ENCODE measurements at places on chromosomes 4 and X.

DNA sequence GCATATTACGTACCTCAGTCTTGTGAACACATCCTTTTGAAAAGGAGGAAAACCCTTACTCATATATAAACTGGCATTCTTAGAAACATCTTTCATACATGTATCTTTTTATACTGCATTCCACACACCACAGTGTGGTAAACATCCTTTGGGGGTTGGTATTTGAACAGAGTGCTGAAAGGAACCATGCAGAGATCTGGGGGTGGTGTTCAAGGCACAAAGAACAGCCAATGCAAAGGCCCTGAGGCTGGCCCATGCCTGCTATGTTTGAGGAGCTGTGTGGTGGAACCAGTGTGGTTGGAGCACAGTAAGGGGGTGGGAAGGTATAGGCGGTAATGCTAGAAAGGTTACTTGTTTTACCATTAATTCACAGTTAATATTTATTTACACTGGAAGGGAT lies 2.0 kb downstream of the ELK1 start:
- DNase-seq, result no peak

GRCh38 chr4:55087009-55087912 lies 38.1 kb downstream of the KDR start:
- no peak for DNase-seq

- peak; percentile 4 for DNase-seq
These were observed 58.0 kb upstream of the ZC4H2 start for GRCh38 chrX:65034292-65034667.

DNA sequence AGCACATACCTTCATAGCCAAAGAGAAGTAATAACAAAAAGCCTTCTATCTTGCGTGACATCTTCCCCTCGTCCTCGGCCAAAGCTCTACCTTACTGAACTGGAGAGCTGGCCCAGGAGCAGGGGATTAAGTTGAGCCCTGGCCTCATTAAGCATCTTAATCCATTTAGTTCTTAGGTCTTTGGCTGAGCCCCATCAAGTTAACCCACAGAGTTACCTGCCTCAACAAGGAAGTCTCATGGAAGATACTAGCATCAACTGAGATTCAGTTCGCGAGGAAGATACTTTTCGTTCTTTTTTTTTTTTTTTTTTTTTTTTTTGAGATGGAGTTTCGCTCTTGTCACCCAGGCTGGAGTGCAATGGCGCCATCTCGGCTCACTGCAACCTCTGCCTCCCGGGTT lies at the start of gene RS1:
Gene RS1, minus strand, starts transcription at position 101 of the 400 bp plus-strand sequence. Its CDS starts 40 bp downstream, at position 61.
- DNase-seq, result no peak

GRCh38 chrX:17012465-17012864 lies 66.0 kb downstream of the REPS2 start:
- no peak for DNase-seq

Data from AG08396 (cell line).